ENCODE measurements at places on chromosomes 16 and 17. TPM values are rescaled to one million over a fixed set of nuclear protein-coding genes. Genes with fewer than 3 reads are reported as not detected.

HBA2 gene
- 33.9 TPM for total RNA-seq

TBC1D3G gene
- total RNA-seq, result not detected

NXPH3 gene
- 0.98 TPM for total RNA-seq

CMTM2 gene
- total RNA-seq, result 0.25 TPM

DNA sequence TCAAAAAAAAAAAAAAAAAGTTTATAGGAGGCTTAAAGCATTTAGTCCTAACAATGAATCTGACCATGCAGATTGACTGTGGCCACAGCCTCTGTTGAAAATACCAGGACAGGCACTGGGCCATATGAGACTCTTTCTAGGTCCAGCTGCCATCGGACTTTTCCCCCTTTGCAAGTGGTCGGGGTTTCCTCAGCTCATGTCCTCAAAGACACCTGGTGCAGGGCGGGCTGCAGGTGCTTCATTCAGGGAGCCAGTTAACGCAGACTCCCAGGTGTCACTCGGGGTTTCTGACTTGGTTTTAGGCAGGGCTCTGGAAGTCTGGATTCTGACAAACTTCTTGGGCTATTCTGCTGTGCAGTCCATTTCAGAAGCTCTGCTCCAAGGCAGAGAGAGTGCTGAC lies 20.9 kb downstream of the ELAC2 start:
- H3K36me3 ChIP-seq, result peaks cover 10% of the 10 kb centered on the region
- DNase-seq, result peak; percentile 23
- H3K4me1 ChIP-seq, result no peaks in the 10 kb centered on the region
- no peaks in the 10 kb centered on the region for H3K27me3 ChIP-seq
- H3K4me3 ChIP-seq, result no peak overlapping the region

GRCh38 chr17:63974594-63975192 lies 2.0 kb upstream of the SCN4A start:
- H3K4me3 ChIP-seq, result no peak overlapping the region
- DNase-seq, result no peak
- H3K27me3 ChIP-seq, result no peaks in the 10 kb centered on the region

DNA sequence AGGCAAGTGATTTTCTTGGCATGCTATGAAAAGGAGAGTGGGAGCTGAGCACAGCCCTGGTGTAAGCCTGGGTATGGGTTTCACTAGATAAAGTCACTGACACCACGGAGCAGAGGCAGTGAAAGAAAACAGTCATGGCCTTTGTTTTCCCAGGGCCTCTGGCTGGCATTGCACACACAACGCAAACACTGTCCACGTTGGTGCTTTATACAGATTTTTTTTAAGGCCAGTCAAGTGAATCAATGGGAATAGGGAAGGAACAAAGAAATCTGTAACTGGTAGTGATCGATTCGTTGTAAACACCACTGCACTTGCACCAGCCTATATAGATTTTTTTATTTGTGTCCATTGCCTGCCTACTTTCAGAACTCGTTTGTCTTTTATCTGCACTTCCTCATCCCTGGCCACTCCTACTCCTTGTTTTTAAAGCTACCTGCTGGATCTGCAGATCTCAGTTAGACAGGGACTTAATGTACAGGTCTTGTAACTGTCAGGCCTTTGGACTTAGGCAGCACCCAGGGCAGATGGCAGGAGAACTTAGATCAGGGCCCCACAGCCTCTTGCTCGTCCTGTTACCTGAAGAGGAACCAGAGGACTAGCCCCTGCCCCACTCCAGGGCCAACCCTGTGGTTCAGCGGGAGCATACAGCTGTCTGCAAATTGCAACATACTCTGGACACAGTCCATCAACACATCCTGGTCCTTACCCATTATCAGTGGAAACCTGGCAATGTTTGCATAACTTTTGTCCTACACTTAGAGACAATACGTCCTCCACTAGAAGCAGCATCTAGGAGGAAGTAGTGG lies 10.6 kb upstream of the TMIGD1 start:
- DNase-seq, result peak; percentile 59
- no peaks in the 10 kb centered on the region for H3K27me3 ChIP-seq
- peaks cover 28% of the 10 kb centered on the region for H3K4me1 ChIP-seq
- no peak overlapping the region for H3K4me3 ChIP-seq

- no peaks in the 10 kb centered on the region for H3K36me3 ChIP-seq
- no peak overlapping the region for H3K4me3 ChIP-seq
- H3K27ac ChIP-seq, result no peak overlapping the region
- peak; percentile 85 for DNase-seq
- H3K27me3 ChIP-seq, result no peaks in the 10 kb centered on the region
Measured at GRCh38 chr16:65181071-65181561, 59.3 kb upstream of the CDH11 start.

GRCh38 chr16:86572041-86572521 lies 5.5 kb downstream of the FOXC2 start:
- H3K27ac ChIP-seq, result peak overlapping the region; percentile 43
- DNase-seq, result peak; percentile 24
- H3K36me3 ChIP-seq, result peaks cover 2% of the 10 kb centered on the region
- H3K27me3 ChIP-seq, result peaks cover 3% of the 10 kb centered on the region
- H3K4me1 ChIP-seq, result no peaks in the 10 kb centered on the region

DNA sequence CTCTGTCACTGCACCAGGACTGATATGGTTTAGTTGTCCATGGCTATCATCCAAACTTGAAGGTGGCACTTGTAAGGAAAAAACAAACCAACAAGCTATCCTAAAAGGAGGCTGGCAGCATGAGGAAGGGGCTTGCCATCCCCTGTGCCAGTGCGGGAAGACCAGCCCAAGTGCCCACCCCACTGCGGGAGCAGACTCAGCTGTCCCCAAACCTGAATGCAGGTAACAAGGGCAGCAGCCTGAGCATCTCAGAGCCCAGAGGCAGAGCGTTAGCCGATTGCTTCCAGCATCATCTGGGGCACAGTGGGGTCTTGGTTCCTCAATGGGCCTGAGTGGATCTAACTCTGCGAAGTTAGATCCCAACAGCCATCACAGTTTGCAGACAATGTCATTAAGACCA lies 29.2 kb upstream of the C16orf78 start:
- H3K4me1 ChIP-seq, result no peaks in the 10 kb centered on the region
- H3K27me3 ChIP-seq, result no peaks in the 10 kb centered on the region
- H3K36me3 ChIP-seq, result no peaks in the 10 kb centered on the region
- no peak overlapping the region for H3K27ac ChIP-seq
- no peak overlapping the region for H3K4me3 ChIP-seq

- H3K36me3 ChIP-seq, result no peaks in the 10 kb centered on the region
- no peaks in the 10 kb centered on the region for H3K4me1 ChIP-seq
- no peak for DNase-seq
- no peak overlapping the region for H3K27ac ChIP-seq
- H3K4me3 ChIP-seq, result no peak overlapping the region
Measured at GRCh38 chr16:5026664-5027063, 7.1 kb downstream of the NAGPA start.

- no peak for DNase-seq
- no peaks in the 10 kb centered on the region for H3K27me3 ChIP-seq
- H3K36me3 ChIP-seq, result no peaks in the 10 kb centered on the region
- H3K27ac ChIP-seq, result no peak overlapping the region
- H3K4me1 ChIP-seq, result no peaks in the 10 kb centered on the region
- no peak overlapping the region for H3K4me3 ChIP-seq
Measured at GRCh38 chr17:41537614-41537954, 9.5 kb upstream of the KRT19 start.

DNA sequence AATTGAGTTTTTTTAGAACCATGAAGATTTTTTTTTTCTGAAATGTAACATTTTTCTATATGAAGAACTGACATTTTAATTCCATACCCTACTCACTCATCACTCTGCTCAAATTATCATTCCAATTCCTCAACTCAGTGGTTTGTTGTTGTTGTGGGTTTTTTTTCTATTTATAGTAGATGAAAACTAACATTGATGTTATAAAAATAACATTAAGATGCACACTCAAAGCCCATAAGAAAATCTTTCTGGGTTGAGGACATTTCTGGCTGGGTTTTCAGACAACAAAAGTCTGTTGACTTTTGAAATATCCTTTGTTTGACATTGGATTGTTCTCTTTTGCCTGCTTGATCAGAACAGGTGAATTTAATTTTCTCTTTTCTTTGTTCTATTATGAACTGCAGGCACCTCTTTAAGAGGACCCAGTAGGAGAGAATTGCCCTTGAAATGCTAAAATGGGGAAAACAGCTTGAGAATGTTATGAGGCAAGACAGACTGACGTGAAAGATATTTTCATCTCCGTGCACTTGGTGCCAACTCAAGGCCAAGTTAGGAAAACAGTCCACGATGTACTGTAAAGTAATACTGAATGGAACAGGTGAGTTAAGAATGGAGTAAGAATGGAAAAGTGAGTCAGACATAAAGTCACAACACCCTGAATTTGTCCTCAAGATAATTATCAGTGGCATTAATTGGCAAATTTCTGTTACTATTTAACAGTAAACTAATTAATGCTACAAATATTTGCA lies 16.1 kb upstream of the ABCA5 start:
- H3K27ac ChIP-seq, result no peak overlapping the region
- H3K27me3 ChIP-seq, result no peaks in the 10 kb centered on the region
- no peak overlapping the region for H3K4me3 ChIP-seq
- no peak for DNase-seq
- no peaks in the 10 kb centered on the region for H3K4me1 ChIP-seq

DNA sequence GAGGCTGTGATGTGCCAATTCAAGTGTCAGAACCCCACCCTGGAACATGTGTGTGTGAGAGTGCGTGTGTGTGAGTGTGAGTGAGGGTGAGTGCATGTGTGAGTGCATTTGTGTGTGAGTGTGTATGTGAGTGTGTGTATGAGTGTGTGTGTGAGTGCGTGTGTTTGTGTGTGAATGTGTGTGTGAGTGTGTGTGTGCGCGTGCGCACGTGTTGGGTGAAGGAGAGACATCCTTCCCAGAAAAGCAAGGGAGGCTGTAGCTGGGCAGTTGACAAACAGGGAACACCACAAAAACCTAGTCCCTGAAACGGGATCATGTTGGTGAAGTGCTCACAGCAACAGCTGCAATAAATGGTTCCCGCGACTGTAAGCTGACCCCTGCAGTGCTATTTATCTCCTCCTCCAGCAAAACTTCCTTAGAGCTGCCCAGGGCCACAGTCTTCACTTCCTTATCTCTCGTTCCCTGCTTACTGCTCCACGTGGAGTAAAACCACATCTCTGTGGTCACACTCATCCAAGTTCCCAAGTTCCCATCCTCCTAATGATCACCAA lies 40.1 kb upstream of the RPL38 start:
- no peak overlapping the region for H3K27ac ChIP-seq
- no peaks in the 10 kb centered on the region for H3K27me3 ChIP-seq
- H3K4me1 ChIP-seq, result no peaks in the 10 kb centered on the region
- no peaks in the 10 kb centered on the region for H3K36me3 ChIP-seq
- peak; percentile 26 for DNase-seq
- no peak overlapping the region for H3K4me3 ChIP-seq

- no peak overlapping the region for H3K4me3 ChIP-seq
- no peak overlapping the region for H3K27ac ChIP-seq
- H3K27me3 ChIP-seq, result no peaks in the 10 kb centered on the region
Measured at GRCh38 chr16:8730335-8730915, 56.0 kb downstream of the ABAT start.

All from kidney (tissue), 22 donors.